Stimulated activated CD8-positive, alpha-beta memory T cell treated with anti-CD3 and anti-CD28 coated beads, Interleukin-4, amount 100 ng/mL, for 24 hours (primary cell): ENCODE measurements at places on chromosomes 4 and X.

DNA sequence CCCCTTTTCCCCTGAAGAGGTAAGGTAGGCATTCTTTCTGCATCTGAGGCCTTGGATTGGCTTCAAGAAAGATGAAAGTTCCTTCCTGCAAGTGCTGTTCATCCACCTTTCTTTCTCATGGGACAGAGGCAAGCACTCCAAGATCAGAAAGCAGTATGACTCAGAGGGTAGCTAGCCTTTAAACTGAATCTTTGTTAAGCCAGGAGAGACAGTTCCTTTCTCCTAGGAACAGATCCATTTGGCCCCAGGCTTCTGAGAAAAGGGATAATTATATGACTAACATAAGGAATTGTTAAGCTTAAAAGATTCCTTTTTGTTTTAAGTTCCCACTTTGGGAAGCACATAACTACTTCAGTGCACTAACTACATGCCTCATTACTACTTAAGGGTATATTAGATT, 192.0 kb downstream of the PPP3CA start:
- DNase-seq, result no peak

GRCh38 chr4:122623637-122624166, 2.8 kb upstream of the IL21 start:
- DNase-seq, result no peak

- DNase-seq, result no peak
These were observed 135.0 kb downstream of the AWAT2 start for GRCh38 chrX:69914781-69915180.

DNA sequence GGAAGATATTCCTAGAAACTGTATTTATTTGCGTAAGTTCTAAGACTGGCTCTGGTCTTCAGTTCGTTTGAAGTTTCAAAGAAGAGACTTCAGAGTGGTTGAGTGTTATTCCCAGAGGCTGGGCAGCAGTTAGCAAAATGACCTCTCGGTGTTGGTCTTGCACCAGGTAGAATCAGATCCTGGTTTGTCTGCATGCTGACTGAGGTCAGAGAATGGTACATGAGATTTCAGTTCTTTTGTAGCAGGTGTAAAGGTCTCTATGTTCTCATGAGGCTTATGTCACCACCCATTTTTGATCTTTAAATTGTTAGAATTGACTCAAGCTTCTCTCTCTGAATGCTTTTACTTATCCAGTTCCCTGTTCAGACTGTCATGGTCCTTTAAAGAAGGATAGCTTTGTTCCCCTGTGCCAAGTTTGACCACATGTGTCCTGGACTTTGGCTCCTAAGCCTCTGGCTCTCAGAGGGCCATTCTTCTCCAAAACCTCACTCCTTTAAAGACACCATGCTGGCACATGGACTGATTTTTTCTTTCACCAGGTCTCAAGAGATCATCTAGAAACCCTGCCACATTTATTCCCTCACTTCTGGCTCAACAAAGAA, 355.8 kb upstream of the BOD1L1 start:
- DNase-seq, result no peak

GRCh38 chrX:51598899-51599298, 19.8 kb downstream of the CENPVL3 start:
- no peak for DNase-seq

- DNase-seq, result no peak
These were observed 74.3 kb upstream of the KCTD8 start for GRCh38 chr4:44522761-44523445.

DNA sequence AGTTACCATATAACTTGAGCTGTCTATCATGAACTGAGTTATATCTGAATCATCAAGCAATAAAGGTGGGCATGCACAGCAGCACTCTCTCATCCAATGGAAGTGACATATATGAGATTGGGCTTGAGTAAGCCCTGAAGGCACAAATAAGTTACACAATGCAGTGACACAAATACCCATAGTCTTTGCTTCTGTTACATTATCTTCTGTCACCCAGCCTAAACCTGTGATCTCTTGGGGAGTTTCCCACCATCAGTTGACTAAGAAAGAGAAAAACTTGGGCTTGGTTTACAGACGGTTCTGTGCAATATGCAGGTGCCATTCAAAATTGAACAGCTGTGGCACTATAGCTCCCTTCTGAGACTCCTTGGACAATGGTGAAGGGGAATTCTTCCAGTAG, 138.8 kb upstream of the IL15 start:
- no peak for DNase-seq

GRCh38 chr4:126954537-126955291, 678.0 kb upstream of the INTU start:
- no peak for DNase-seq

GRCh38 chr4:150280081-150280895, 202.0 kb downstream of the DCLK2 start:
- no peak for DNase-seq

DNA sequence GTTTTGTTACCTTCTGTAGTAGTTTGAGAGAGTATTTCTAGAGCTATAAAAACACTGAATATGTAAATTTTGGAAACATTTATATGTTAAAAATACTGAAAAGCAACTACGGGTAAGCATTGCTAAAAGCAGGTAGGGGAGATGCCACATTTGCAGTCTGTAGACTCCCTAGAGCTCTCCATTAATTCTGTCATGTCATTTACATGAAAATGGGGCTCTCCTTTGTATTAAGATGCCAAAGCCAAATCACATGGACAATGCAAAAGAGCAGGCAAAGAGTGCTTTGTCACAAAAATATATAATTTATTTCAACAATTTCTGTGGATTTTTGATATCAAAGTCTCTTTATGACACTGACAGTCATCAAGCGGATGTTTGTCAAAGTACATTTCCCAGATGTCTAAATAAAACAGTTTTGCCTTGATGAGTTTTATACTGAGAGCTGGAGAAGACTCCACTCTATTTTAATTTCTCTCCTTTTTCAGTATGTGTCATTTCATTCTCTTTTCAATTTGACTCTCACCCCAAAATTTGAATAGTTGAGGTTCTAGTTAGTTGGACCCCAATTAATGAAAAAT, 51.8 kb downstream of the LDB2 start:
- no peak for DNase-seq

DNA sequence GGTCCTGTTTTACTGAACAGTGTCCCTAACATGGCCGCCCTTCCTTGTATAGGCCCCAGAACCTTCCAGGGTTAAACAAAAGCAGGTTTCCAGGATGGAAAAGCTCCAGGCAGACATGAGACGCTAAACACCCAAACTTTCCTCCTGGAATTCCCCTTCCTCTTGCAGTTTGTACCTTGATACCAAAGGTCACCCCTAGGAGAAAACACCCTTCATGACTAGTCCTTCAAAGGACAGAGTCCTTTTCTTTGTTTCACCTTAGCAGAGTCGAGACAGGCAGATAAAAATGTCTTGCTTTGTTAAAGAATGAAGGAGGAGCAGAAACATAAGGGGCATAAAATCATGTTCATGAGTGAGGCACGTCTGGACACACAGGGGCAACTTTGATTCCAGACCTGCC, 247.5 kb downstream of the BCOR start:
- no peak for DNase-seq

- DNase-seq, result no peak
These were observed 101.0 kb downstream of the PAPSS1 start for GRCh38 chr4:107619066-107619465.

DNA sequence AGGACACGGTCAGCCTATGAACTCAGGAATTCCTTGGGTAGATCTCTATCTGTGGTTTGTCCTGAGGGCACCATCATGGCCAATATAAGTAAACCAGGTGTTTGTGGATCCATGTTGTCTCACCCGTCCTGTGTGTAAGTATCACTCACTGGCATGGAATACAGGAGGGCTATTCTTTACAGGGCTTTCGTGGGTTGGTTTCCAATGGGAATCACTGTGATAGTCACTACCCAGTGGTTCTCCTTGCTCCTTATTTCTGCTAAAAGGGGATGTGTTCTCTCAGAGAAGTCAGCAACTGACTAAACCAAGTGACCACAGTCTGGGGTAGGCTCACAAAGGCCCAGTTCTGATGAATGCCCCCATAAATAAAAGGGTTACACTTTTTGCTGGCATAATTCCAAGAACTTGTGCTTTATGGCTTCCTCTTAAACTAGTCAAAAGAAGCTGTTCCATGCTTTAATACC, 236.7 kb upstream of the JADE1 start:
- no peak for DNase-seq

- DNase-seq, result no peak
These were observed 4.2 kb upstream of the NYX start for GRCh38 chrX:41442824-41443550.

GRCh38 chrX:68922013-68922412, 93.2 kb downstream of the EFNB1 start:
- no peak for DNase-seq

GRCh38 chr4:173153445-173153844, 15.2 kb upstream of the GALNT7 start:
- DNase-seq, result no peak

DNA sequence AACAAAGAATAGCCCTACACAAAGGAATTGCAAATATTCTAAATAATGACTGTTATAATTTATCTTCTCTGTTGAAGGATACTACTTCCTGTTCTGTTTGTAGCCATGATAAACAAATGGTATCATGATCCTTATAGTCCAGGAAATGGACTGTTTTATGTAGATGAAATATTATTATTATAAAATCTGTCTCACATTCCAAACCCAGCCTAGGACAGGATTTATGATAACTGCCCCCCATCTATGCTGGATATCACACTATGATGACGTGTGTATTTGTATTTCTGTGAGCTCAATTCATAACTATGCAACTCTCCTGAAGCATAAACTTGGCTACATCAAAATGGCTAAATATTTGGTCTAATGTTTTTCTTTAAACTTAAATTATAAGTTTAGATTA, 21.3 kb downstream of the DMD start:
- DNase-seq, result no peak

DNA sequence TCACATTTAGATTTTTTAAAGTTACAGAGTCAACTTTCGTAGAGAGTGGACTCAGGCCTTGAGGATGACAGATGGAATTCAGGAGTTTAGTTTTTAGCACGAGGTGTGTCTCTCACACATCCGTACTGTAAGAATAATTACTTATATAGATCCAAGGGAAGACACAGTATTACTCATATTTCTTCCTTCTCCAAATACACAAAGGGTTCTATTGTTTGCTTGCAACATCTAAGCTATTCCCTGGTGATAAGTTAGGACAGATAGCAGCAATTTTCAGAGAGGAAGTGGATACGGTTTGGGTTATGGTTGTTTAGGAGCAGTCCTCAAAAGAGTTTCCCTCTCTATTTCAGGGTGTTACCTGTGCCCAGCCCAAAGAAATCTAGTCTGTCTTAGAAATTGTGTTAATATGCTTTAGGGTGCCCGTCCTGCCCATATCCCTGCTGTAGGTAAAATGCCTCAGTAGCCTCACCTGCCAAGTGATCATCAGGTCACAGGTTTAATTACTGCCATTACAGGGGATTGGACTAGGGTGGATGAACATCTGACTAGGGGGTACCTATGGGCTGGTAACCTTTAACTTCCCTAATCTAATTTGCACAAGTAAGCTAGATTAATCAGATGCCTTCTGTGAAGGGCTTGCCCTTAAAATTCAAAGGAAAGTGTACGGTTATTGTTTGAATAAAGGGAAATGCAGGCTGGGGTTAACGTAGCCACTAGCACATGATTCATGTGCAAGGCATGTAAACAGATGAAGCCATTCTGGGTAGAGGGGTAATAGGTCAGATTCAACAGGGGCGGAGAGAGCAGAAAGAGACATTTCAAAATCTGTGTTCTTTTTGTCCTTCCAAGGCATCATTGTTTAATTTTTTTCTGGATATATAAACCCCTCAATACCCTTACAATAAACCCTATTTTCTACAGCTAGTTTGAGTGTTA, 8.7 kb upstream of the PPP3CA start:
- no peak for DNase-seq

GRCh38 chr4:17476853-17477252, 35.0 kb downstream of the QDPR start:
- DNase-seq, result no peak

- no peak for DNase-seq
These were observed 245.4 kb downstream of the DCLK2 start for GRCh38 chr4:150323406-150324325.

GRCh38 chr4:157223456-157223855, 2.9 kb downstream of the GRIA2 start:
- no peak for DNase-seq
